Germinal center (tissue), 1 donor: ENCODE measurements at places on chromosomes 11 and 22.

DNA sequence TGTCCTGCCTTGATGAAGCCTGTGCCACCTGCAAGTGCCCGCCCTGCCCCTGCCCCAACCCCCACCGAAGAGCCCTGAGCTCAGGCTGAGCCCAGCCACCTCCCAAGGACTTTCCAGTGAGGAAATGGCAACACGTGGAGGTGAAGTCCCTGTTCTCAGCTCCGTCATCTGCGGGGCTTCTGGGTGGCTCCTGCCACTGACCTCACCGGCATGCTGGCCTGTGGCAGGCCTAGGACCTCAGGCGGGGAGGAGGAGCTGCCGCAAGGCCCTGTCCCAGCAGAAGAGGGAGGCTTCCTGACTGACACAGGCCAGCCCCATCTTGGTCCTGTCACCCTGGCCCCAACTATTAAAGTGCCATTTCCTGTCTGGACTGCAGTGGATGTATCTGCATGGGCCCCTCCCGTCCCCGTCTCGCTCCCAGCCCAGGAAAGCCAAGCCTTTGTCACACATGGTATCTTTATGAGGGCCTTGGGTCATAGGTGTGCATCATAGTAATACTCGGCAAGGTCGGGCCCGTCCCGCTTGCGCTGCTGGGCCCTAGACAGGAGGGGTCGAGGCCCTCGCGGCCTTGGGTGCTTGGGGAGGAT, 882 bp downstream of the FREY1 start:
- DNase-seq = no peak

- peak; percentile 53 for DNase-seq
Observed at GRCh38 chr11:63915961-63916836, 765 bp downstream of the RCOR2 start.

GRCh38 chr11:6497069-6497839, at the start of gene DNHD1:
TSS of gene DNHD1 (plus strand) at chr11:6497280. CDS start at chr11:6498216, 936 bp downstream.
- DNase-seq = no peak

- no peak for DNase-seq
Observed at GRCh38 chr11:106395716-106396349, 318.4 kb downstream of the AASDHPPT start.

DNA sequence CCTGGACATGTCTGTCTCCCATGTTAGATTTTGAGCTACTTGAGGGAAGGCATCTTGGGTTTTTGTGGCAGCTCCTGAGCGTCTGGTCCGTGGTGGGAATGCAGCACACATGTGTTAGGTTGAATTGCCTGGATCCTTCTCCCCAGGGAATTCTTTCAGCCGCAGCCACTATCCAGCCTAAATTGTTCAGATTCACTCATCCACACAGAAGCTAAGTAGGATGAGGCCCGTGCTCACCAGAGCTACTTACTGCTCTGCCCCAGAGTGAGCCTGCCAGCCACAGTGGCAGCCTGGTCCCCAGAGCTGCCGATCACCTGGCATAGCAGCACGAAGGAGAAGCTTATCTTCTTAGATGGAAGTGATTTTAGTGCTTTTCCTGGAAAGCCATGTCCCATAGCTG, 34.4 kb upstream of the SORL1-AS1 start:
- DNase-seq = no peak

GRCh38 chr11:122754553-122755322, 83.6 kb upstream of the CRTAM start:
- DNase-seq = peak; percentile 42
